ENCODE measurements at places on chromosomes 4 and X. TPM values are rescaled to one million over a fixed set of nuclear protein-coding genes. Genes with fewer than 3 reads are reported as not detected.

The SERTM2 gene
- not detected for total RNA-seq

The C4orf36 gene
- 0.88 TPM for total RNA-seq

The CLDN2 gene
- total RNA-seq, result 1.9 TPM

The POF1B gene
- 6.0 TPM for total RNA-seq

The OPN1MW2 gene
- not detected for total RNA-seq

DNA sequence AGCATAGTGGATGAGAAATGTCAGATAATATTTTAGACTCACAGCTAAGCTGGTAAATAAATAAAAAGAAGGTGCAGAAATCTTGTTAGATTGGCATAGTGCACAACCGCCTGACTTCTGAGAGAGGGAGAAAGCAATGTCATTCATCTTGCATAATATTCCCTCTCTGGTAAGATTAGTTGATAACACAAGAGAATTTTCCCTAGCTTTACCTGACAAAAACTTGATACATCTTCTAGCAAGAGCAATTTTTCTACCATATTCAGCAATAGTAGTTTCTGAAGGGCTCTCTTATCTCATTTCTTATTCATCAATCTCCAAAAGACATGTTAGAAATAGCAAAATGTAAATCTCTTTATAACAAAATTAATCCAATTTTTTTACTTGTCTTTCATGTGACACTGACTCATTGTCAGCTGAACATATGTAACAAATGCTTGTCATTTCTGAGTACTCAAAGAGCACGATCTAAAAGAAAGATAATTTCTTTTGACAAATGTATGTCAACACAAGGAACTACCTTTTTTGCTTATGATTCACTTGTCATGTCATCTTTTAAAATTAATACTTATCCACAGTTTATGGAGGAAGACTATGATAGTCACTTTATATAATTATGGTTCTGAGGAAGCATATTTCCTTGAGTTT, 240.0 kb downstream of the ARAP2 start:
- H3K36me3 ChIP-seq, result no peaks in the 10 kb centered on the region
- no peak overlapping the region for H3K27ac ChIP-seq
- H3K4me1 ChIP-seq, result no peaks in the 10 kb centered on the region
- no peak for DNase-seq

DNA sequence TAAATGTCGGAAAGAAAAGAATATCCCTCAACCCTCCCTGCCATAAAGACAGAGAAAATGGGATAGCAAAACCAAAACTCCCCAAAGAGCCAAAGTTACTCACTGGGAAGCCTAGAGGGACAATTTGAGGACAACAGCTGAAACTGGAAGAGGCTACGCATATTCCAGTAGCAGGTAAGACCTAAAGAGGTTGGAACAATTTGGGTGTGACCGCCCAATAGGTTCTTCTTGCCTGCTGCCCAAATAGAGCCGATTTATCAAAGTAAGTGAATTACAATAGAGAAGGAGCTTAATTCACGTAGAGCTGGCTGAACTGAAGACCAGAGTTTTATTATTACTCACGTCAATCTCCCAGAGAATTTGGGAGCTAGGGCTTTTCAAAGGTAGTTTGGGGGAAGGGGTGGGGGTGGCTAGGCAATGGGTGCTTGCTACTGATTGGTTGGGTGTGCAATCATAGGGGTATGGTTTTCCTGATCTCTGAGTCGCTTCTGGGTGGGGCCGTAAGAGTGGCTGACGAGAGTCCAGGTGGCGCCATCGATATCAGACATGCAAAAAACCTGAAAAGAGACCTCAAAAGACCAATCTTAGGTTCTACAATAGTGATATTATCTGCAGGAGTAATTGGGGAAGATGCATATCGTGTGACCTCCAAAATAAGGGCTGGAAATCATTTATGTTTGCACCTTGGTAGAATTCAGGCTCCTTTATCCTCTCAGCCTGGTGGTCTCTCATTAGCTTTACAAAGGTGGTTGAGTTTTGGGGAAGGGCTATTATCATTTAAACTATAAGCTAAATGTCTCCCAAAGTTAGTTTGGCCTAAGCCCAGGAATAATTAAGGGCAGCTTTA, 39.0 kb upstream of the SLC7A3 start:
- no peaks in the 10 kb centered on the region for H3K4me1 ChIP-seq
- no peaks in the 10 kb centered on the region for H3K27me3 ChIP-seq
- no peak overlapping the region for H3K27ac ChIP-seq
- no peak overlapping the region for H3K4me3 ChIP-seq
- no peaks in the 10 kb centered on the region for H3K36me3 ChIP-seq

DNA sequence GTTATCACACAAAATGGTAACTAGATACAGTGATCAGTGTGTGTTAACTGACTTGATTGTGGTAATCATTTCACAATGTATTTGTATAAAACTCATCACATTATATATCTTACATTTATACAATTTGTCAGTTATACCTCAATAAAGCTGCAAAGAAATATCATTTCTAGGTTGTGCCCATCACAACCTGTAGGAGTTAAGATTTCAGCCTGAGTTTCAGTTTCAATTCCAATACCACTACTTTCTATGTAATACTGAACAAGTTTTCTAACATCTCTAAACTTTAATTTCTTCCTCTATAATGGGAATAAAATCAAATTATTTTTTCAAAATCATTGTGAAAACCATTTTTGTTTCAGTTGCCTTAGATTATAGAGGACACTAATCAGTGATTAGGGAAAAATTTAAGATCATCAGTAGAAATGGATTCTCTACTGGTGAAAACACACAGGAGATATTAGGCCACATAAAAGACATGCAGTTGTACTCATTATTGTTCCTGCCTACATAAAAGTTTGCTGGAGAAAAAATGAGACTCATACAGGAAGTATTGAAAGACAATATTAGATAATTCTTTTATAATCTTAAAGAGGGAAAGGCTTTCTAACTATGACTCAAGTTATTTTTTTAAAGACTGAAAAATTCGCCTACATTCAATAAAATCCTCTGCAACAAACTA, 18.4 kb upstream of the TBC1D1 start:
- DNase-seq, result no peak
- H3K4me3 ChIP-seq, result no peak overlapping the region
- no peaks in the 10 kb centered on the region for H3K27me3 ChIP-seq

GRCh38 chr4:76363556-76364290, 57.2 kb downstream of the STBD1 start:
- H3K36me3 ChIP-seq, result no peaks in the 10 kb centered on the region
- peaks cover 5% of the 10 kb centered on the region for H3K4me1 ChIP-seq
- no peak overlapping the region for H3K4me3 ChIP-seq
- H3K27ac ChIP-seq, result no peak overlapping the region

DNA sequence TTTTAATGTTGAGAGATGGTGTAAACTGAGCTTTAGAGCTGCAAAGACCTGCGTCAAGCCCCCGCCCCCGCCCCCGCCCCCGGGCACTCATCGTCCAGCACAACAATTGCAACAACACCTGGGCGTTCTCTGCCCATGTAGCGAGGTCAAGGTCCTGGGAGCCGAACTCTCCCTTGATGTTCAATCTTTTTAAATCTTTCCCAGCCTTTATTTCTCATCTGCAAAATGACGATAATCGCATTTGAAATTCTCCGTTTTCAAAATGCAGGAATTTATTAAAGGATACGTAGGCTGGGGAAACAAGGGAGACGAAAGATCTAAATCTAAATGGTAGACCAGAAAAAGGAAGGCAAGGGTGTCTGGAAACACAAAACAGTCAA, 648 bp upstream of the MSMO1 start:
- H3K4me1 ChIP-seq, result peaks cover 8% of the 10 kb centered on the region
- H3K27ac ChIP-seq, result peak overlapping the region; percentile 83
- no peaks in the 10 kb centered on the region for H3K36me3 ChIP-seq
- peak; percentile 42 for DNase-seq

DNA sequence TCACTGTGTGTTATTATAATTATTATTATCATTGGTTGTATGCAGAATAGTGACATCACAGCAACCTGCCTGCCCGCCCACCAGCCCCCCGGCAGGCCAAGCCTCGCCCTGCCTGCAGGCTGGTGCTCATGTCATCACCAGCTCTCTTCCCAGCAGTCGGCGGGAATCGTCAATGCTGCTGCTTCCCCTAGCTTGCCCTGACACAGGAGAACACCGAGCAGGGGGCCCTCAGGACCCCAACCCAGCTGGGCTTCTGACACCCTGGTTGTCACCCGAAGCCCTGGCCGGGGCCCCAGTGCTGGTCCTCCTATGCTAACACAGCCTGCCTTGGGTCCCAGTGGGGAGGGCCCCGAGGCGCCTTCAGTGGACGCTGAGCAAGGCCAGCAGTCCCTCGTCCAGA, 100.6 kb downstream of the PPP2R2C start:
- DNase-seq, result peak; percentile 48
- H3K27me3 ChIP-seq, result no peaks in the 10 kb centered on the region
- no peak overlapping the region for H3K27ac ChIP-seq
- no peaks in the 10 kb centered on the region for H3K4me1 ChIP-seq
- no peak overlapping the region for H3K4me3 ChIP-seq

DNA sequence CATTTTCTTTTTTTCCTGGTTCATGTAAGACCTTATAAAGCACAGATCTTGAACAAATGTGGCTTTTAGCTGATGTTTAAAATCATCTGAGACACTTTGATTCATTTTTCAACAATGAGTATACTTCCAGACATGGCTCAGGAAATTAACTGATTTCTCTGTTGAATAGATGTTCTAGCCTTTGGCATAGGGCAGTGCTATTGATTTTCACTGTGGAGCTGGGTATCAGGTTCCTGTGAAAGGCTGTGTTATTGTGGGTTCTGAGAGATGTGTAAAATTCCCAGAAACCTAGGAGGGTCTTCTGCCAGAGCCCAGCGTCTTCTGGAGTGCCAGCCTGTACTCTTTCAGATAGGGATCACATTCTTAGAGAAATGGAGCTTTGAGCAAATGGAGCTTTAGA, 278.9 kb downstream of the EPHA5 start:
- peaks cover 6% of the 10 kb centered on the region for H3K4me1 ChIP-seq
- no peaks in the 10 kb centered on the region for H3K36me3 ChIP-seq
- no peaks in the 10 kb centered on the region for H3K27me3 ChIP-seq
- no peak overlapping the region for H3K27ac ChIP-seq

DNA sequence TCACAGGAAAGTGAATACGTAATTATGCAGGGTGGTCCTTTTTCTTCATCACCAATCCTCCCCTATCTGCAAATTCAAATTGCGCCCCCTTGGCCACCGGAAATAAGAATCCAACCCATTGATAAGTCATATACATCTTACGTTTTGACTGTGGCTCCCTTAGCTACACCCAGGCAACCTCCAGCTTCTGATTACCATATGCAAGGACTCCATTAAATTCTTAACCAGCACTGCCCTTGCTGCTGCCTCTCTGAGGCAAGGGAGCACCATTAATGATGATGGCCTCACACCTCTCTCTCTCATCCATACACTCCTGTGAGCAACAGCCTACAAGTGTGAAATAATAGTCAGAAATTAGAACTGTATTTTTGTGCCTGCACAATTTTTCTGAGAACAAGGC, 106.0 kb upstream of the NOCT start:
- DNase-seq, result no peak
- no peak overlapping the region for H3K27ac ChIP-seq
- no peak overlapping the region for H3K4me3 ChIP-seq
- H3K27me3 ChIP-seq, result no peaks in the 10 kb centered on the region
- H3K36me3 ChIP-seq, result no peaks in the 10 kb centered on the region
- peaks cover 7% of the 10 kb centered on the region for H3K4me1 ChIP-seq

DNA sequence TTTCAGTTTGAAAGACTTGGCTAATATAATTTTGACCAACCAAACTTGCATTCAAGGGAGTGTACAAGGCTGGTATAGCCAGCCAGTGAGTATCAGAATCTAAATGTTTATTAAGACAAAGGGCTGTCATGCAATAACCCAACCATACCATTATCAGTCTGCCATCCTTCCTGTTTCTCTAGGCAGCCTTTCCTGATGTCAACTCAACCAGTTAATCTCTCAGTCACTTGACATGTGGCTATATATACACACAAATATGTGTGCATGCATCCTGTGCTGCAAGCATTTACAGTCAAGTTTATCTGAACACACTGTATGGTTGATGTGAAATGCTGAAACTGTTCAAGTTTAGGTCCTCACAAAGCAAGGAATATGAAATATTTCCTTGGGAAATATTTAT, 17.2 kb downstream of the BTK start:
- H3K4me3 ChIP-seq, result no peak overlapping the region
- no peak for DNase-seq
- no peaks in the 10 kb centered on the region for H3K4me1 ChIP-seq
- no peaks in the 10 kb centered on the region for H3K36me3 ChIP-seq
- H3K27ac ChIP-seq, result no peak overlapping the region

GRCh38 chrX:110418316-110419235, 59.9 kb downstream of the RTL9 start:
- no peak overlapping the region for H3K27ac ChIP-seq
- DNase-seq, result no peak
- no peaks in the 10 kb centered on the region for H3K4me1 ChIP-seq
- no peaks in the 10 kb centered on the region for H3K36me3 ChIP-seq
- H3K4me3 ChIP-seq, result no peak overlapping the region
- H3K27me3 ChIP-seq, result no peaks in the 10 kb centered on the region

DNA sequence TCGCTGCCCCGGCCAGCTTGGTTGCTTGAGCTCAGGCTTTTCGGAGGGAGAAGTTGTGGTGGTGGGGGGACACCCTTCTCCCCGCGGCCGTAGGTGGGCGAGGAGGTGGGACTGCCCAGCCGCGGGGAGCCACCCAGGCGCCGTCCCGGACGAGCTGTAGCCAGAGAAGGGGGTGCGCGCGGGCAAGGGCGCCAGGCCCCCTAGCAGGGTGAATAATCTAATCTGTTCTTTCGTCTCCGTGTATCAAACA, 3.1 kb downstream of the MID1IP1 start:
- no peak for DNase-seq
- H3K36me3 ChIP-seq, result no peaks in the 10 kb centered on the region
- no peaks in the 10 kb centered on the region for H3K4me1 ChIP-seq
- H3K27ac ChIP-seq, result peak overlapping the region; percentile 65

GRCh38 chrX:115409551-115409950, 120.0 kb downstream of the LUZP4 start:
- H3K4me1 ChIP-seq, result no peaks in the 10 kb centered on the region
- no peaks in the 10 kb centered on the region for H3K27me3 ChIP-seq
- H3K27ac ChIP-seq, result no peak overlapping the region
- no peaks in the 10 kb centered on the region for H3K36me3 ChIP-seq
- H3K4me3 ChIP-seq, result no peak overlapping the region

GRCh38 chr4:184361443-184361842, 112.9 kb downstream of the IRF2 start:
- H3K4me1 ChIP-seq, result no peaks in the 10 kb centered on the region
- no peaks in the 10 kb centered on the region for H3K27me3 ChIP-seq
- H3K36me3 ChIP-seq, result no peaks in the 10 kb centered on the region
- no peak for DNase-seq
- no peak overlapping the region for H3K4me3 ChIP-seq

Measured in pancreas (tissue), 10 donors.